ENCODE measurements at places on chromosomes 16 and 17. TPM values are rescaled to one million over a fixed set of nuclear protein-coding genes. Genes with fewer than 3 reads are reported as not detected.

DNA sequence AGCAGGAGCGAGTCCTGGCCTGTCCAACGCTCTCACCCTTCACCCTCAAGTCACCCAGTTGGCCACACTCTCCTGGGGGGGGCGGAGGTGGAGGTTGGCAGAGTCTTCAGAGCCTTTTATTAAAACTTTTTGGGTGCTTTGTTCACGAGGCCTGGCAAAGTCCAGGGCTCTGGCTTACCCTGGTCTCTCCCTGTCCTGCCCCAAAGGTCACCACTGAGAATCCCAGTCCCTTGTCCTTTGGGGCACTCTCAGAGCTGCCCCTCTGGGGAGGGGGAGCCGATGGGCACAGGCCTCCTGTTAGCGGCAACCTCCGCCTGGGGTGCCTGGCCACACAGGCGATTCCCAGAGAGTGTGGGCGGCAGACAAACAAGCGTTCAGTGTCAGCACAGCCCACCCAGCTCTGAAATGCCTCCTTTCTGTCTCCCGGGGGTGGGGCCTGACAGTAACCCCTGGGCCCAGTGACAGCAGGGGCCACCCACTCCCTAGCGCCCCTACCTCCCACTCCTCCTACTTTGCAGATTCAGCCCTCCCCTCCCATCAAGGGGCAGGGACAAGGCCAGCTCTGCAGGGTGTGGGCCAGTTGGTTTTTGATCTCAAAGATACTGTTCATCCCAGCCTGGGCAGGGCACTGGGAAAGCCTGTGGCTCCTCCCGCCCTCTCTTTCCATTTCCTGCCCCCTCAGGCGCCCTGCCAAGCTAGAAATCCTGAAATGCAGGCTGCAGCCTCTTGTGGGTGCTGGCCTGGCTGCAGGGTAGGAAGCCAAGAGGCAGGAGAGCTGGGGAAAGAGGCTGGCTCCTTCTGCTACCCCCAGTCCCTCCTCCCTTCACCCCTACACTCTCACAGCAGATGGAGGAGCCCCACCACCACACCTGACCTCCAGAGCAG, 36.6 kb upstream of the EMP2 start:
- DNase-seq, result peak; percentile 87

The RNF222 gene
- total RNA-seq, result not detected

GRCh38 chr17:46964315-46965265, 14.5 kb downstream of the RPRML start:
- no peak for DNase-seq

The SMIM36 gene
- not detected for total RNA-seq

Measured in ureter (tissue), 1 donor.